ENCODE measurements at places on chromosomes 1 and 21.

DNA sequence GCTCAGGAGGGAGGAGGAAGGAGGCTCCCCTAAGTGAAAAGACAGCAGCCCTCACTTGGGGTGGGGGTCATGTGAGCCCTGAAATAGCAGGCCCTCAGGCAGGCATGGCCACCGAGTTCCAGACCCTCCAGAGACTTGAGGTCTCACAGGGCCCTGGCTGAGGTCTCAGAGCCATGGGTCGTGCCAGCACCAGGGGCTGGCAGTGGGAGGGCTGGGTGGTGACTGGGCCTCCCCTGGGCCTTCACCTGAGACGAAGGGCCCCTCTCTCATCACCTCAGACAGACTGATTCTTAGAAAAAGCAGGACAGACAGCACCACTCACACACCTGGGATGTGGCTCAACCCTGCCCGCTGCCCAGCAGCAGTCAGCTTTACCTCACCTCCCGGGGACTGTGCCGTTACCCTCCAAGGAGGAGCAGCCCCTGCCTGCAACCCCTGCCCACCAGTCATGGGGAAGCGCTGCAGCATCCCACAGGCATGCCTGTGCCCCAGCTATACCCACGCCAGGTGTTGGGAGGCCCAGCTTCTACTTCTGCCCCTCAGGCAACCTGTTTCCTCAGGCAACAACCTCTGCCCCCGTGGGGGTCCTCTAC is 42.6 kb upstream of the LRP8 start:
- DNase-seq = no peak

DNA sequence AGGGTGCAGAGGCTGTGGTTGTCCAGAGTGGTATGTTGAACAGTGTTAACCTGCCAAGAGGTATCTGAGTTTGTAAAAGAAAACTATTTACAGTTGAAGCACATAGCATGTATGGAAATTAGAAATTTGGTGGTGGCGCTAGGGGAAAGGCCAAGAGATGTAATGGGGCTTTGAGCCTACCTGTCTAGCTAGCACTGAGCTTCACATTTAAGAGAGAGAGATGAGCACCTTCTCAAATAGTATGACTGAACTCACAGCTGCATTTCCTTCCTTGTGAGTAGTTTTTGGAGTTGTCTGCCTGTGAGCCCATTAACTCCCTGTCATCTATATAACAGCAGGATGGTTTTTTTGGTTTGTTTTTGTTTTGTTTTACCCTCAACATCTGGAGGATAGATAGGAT is 4.0 kb downstream of the CLIC4 start:
- DNase-seq = no peak

- DNase-seq = no peak
Measured at GRCh38 chr21:42089093-42089631, 18.0 kb downstream of the UMODL1 start.

GRCh38 chr1:20956272-20956671 is 169.2 kb upstream of the HP1BP3 start:
- no peak for DNase-seq

DNA sequence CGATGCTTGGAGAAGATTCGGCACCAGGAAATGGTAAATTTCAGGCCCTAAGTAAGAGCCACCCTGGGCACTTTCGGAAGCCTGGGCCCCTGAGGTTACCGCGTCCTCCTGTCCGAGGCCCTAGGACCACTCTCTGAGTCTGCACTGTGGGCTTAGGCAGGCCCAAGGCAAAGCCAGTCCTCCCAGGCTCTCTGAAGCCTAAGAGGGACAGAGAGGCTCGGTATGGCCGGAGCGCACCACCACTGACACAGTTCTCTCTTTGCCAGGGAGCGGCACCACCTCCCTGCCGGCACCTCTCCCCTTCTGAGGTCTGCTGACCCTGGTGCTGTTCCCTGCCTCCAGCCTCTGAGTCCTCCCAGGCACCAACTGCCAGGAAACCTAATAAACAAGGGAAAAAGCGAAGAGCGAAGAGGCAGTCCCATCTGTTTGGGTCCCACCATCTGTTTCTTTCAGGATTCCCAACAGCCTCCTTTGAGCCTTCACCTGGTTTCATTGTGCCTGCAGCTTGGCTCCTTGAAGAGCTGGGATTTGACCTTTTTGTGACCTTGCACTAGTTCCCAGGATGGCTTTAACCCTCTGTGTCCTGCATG is 57.7 kb downstream of the VWA5B1 start:
- no peak for DNase-seq

DNA sequence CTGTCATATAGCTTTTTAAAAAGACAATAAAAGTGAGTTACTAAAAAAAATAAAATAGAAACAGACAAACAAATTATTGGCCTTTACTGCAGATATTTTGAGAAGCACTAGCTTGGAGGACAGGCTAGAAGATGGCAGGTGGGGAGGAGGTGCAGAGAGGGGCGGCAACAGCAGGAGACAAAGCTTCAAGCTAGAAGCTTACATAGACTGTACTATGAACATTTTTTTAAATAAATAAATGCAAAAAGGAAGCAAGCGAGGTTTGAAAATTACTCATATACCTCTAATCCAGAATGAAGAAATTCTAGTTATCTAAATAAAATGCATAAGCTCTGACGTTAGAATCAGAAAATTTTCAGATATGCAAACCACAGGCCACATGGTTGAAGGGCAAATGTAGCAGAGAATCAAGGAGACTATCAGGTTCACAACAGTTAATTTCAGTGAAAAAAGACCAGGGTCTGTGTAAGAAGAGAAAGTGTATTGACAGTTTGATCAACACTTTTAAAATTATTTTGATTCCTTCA is 54.9 kb downstream of the NRIP1 start:
- no peak for DNase-seq

DNA sequence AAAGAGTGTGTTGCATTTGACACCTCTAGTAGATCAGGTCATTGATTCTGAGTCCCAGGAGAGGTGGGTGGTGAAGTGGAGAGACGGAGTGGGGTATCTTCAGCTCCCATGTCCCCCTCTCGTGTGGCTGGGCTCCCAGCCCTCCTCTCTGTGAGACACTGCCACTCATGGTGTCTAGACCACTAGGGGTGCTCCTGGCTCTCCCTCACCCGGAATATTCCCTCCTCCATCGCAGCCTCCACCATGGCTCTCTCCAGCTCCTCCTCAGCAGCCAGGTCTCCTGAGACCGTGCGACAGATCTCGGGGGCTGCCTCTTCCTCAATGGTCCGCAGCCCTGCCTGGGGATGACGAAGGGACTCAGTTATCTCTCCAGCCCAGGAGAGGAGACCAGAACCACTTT is 20.6 kb upstream of the KIF21B start:
- no peak for DNase-seq

- DNase-seq = no peak
Measured at GRCh38 chr21:41634211-41634694, 126.3 kb upstream of the TMPRSS2 start.
